GM06990 (cell line): ENCODE measurements at places on chromosomes 13 and 19.

DNA sequence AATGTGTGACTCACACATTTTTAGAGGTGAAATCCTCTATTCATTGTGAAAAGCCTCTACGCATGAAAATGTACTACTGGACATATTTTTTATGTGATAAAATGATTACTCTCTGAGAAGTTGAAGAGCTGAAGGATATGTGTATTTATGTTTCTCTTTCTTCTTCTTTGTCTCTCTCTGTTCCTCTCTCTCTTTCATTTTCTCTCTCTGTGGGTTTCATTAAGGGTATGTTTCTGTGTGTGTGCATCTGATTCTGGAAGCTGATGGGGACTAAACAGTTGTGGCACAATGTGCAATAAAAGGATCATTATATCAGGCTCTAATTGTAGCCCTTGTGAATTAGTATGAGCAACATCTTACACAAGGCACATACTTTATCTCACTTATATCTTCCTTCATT lies 867.7 kb downstream of the PCDH9 start:
- DNase-seq, result no peak

DNA sequence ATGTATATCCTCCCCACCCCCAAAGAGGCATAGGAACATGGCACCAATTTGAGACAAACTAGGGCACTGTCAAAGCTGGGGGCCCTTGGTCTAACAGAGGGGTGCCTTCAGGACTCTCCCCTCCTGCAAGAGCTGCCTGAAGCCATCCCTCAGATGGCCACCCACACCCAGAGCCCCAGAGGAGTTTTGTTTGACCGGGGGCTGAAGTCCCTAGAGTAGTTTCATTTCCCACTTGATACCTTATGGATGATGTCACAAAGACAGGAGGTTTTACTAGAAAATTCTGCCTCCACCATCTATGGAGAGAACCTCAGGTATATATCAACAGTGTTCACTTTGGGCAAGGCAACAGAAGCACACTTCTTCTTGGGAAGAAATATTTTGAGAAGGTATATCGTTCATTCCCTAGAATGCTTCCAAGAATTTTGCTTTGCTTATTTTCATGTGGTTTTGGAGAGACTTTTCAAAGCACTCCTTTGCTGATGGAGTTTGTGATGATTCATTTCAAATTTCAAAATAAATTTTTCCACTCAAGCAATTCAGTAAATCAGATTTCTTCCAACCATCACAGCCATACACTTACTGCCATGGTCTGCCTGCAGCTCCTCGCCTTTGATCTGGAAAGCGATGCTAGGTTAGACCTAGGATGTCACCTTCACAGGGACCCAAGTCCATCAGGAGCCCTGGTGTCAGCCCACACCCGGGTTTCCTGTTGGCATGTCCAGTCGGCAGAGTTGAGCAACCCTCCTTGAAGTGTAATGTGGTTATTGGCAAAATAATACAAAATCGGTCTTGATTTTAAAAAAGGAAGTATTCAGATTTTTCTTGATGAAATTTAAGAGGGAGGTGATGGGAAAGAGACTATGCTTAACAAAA lies 207.0 kb downstream of the SHISA2 start:
- no peak for DNase-seq

- no peak for DNase-seq
Measured at GRCh38 chr13:51557875-51558612, 26.2 kb upstream of the WDFY2 start.

GRCh38 chr13:24270639-24271141 lies 38.7 kb upstream of the C1QTNF9 start:
- DNase-seq, result peak; percentile 70

DNA sequence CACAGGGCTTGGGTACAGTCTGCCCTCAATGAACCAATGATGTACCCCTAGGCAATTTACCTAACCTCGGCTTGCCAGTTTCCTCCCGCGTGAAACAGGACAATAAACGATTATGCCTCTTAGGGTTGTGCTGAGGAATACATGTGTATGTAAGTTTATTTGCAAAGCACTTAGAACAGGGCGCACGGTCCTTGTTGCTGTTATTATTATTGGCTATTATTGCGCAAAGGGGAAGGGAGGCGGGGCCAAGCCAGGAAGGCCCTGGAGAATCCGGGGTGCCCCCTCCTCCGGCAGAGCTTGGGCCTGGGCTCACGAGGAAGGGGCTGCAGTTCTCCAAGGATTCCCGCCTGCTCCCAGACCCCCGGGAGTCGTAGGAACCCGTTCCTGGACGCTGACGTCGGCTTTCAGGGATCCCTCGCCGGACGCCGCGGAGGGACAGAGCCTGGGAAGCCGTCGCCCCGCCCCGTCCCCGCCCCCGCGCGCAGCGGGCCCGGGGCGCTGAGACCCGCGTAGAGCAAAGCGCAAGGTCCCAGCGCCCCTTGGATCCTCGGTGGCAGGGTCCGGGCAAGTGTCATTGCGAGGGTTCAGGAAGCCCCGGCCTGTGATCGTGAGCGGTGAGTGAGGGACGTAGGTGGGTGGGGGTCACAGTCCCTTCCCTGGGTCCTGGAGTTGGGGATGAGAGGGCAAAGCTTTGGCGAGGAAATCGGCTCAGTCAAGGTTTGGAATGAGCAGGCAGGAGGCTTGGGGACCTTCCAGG lies at the start of gene TMEM91:
TMEM91 (plus strand) TSS at position 293 of the 757 bp plus-strand sequence. CDS start 1,777 bp downstream, outside the sequence.
- DNase-seq, result no peak

GRCh38 chr13:112056284-112056727 lies 10.6 kb upstream of the SOX1 start:
- no peak for DNase-seq

GRCh38 chr19:19181488-19181998 lies 10.4 kb downstream of the BORCS8 start:
- no peak for DNase-seq

DNA sequence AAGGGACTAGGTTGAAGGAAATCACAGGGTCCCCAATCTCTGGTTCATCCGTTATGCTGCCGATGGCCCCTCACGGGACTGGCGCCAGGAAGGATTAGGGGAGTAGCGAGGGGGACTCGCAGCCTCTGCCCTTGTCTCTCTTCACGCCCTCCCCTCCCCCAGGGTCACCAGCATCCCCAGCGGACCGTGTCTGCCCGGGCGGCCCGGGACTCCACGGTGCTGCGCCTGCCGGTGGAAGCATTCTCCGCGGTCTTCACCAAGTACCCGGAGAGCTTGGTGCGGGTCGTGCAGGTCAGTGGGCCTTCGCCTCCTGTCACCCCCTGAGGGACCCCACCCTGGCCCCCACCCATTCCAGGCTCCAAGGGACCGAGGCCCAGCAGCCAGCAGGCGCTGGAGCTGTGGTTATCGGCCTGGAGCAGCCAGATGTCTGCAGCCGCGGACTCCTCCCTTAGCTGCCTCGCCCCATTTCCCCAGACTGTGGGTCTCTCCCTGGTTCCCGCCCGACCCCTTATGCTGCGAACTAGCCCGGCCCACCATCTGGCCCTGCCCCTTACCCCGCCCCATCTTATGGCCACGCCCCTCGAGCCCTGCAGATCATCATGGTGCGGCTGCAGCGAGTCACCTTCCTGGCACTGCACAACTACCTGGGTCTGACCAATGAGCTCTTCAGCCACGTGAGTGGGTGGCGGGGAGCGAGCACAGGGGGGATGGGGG lies 5.4 kb downstream of the PNPLA6 start:
- no peak for DNase-seq

DNA sequence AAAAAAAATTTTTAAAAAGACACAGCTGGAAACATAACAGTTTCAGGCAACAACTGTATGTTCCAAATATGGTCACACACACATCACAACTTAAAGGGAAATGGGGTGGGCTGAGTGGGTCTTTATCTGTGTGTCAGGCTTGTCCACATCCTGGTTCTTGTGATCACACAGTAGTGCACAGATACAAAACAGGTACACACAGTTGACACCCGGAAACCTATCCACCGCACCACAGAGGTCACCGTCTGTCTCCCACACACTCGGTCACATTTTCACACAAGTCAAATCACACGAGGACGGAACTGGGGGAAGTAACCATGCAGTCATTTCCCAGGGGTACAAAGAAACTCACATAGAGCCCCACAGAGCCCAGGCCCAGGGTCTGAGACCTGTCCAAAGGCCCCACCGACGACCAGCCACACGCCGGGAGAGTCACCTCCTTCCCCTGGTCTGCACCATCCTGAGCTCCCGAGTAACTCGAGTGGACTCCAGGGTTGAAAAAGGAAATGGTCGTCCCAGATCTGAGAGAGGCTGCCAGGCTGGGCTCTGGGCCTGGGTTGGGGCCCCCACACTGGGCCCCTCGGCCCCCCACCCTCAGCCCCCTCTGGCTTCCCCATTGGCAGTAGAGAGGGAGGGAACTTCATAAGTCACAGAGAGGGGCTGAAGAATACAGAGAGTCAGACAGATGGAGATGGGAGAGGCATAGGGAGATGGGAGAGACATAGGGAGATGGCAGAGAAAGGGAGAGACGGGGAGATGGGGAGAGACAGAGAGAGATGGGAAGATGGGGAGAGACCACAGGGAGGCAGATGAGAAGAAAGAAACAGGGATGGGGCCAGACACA lies 1.3 kb upstream of the PPAN start:
- DNase-seq, result peak; percentile 86

GRCh38 chr13:110220471-110220870 lies 86.5 kb downstream of the COL4A1 start:
- DNase-seq, result no peak

DNA sequence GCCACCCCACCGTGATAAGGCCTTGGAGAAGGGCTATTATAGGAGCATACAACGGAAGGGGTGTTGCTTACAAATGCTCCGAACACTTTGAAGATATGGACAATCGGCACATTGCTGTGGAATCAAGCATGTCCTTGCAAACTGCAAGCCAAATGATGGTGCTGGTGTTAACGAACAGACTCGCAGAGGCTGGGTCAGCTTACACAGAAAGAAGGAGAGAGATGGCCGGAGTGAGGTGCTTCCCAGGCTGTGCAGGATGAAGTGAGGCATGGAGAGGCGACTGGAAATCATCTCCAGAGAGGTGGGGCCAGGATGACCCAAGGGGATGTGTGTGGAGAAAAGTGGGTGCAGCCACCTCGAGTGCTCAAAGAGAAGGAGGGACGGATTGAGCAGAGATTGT lies 42.2 kb downstream of the HSPH1 start:
- DNase-seq, result no peak

DNA sequence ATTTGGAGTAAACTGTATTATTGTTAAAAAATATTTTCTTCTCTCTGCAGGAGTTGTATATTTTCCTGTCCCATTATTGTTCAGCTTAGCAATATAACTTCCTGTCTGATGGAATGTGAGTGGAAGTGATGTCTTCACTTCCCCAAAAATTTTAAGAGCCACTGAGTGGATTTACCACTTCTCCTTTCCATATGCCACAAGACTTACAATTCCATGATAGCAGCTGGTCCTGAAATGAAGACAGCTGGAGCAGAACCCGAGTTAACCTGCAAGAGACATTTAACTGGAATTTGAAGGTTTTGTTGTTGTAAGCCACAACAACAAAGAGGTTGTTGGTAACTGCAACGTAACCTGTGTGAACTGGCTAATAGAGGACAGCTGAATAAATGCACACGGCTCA lies 23.4 kb upstream of the TBC1D4 start:
- DNase-seq, result no peak

DNA sequence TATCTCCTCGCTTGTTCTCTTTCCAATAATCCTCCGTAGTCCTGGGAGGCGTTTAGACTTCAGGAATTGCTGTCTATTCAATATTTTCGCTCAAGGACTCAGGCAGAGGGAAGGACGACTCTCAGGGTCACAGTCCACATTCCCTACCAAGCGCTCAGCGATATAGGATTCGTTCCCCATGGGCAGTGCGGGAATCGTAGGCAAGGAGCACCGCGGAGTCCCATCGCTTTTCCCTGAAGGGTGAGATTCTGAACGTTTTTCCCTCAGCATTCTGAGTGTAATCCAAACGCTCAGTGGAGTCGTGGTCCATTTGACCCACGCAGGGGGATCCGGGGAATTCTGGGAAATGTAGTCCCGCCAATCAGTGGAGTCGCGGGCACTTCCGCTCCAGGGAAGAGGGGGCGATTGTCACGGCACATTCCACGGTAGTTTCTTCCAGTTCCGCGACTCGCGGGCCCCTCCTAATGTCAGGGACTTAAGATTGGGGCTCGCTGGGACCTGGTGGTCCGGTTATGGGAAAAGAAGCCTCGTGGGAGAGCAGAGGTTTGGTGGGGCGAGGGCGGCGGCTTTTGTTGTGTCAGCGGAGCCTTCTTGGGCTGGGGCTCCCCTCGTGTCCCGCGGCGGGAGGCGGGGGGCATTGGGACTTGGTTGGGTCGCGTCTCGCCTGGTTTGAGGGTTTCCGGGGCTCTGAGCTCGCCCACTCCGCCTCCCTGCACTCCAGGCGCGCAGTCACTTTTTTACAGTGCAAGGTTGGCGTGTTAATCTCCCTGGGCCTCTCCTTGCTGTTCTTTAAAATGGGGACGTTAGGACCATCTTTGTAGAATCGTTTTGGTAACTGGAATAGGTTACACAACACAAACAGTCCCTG lies at the start of gene ZNF234:
ZNF234 (plus strand) TSS at position 364 of the 868 bp plus-strand sequence. CDS start 3,079 bp downstream, outside the sequence.
- peak; percentile 68 for DNase-seq
